ENCODE measurements at places on chromosomes 16 and 17.

- DNase-seq, result no peak
Observed at GRCh38 chr16:58026139-58026704, 668 bp downstream of the MMP15 start.

GRCh38 chr17:79947351-79948031 lies 88.2 kb downstream of the TBC1D16 start:
- no peak for DNase-seq

DNA sequence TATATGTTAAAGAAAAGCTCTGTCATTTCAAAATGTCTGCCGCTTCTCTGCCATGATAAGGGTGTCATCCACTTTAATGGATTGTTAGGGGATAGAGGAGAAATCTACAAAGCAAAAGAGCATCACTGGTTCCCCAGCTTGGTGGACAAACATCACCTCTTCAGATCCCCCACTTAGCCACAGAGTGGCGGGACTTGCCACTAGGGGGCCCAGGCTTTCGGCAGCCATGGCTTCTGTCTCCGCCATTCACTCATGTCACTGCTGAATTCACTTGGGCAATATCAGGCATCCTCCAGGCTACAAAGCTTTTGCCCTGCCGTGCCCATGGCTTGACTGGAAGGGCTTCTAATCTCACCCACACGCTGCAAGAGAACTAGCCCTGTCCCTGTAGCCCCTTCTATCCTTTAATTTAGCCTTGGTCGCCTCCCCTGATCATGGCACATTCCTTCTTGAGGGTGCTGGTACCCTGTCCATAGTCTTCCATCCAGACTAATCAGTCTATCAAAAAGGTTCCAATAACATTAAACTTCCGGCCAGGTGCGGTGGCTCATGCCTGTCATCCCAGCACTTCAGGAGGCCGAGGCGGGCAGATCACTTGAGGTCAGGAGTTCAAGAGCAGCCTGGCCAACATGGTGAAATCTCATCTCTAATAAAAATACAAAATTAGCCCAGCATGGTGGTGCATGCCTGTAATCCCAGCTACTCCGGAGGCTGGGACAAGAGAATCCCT lies 34.7 kb downstream of the SBK1 start:
- DNase-seq, result peak; percentile 43

DNA sequence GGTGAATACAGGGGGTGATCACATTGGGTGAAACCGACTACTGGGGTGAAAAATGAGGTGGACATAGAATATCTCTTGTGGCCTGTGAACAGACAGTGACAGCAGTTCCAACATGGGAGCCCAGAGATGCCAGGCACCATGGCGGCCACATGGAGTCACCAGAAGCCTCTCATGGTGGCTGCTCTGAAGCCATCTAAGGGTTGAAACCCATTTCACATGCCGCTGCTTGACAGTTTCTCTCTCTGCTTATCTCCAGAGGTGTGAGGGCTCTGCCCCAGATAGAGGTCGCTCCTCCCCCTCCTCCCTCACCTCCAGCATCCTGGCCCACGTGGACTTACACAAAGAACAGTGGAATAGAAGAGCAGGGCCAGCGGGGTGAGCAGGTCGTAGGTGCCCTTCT lies 37.9 kb upstream of the PIK3R6 start:
- no peak for DNase-seq

GRCh38 chr17:39360537-39360936 lies 40.9 kb downstream of the FBXL20 start:
- DNase-seq, result no peak

DNA sequence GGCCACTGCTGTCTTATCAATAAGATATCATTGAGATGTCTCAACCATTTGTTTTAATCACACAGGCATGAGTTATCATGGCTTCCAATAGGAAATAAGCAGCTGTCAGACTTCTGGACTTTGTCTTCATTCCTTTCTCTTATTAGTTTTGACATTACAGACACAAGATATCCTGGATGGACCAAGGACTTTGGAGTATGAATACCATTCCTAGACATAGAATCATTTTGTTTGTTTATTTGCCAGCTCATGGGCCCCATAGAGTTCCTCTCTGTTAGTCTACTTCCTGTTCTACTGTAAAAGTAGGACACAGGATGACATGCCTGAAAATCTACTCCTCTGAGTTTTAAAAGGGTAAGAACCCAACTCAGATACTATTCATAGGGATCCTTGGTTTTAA lies 77.7 kb upstream of the KCNJ16 start:
- no peak for DNase-seq

- DNase-seq, result no peak
Observed at GRCh38 chr17:71405101-71405500, 715.7 kb upstream of the SOX9 start.

GRCh38 chr16:53892155-53892554 lies 188.2 kb downstream of the FTO start:
- DNase-seq, result peak; percentile 18

GRCh38 chr17:44602390-44602789 lies 45.1 kb downstream of the FZD2 start:
- DNase-seq, result no peak

- no peak for DNase-seq
Observed at GRCh38 chr17:38572669-38573365, 32.9 kb downstream of the SRCIN1 start.

GRCh38 chr17:75764417-75764710 lies 628 bp downstream of the GALK1 start:
- DNase-seq, result no peak

GRCh38 chr16:49844359-49844758 lies 11.6 kb downstream of the ZNF423 start:
- no peak for DNase-seq

GRCh38 chr17:67615011-67615561 lies 102.7 kb upstream of the NOL11 start:
- no peak for DNase-seq

- peak; percentile 37 for DNase-seq
Observed at GRCh38 chr17:59427425-59427921, 96.0 kb downstream of the YPEL2 start.

DNA sequence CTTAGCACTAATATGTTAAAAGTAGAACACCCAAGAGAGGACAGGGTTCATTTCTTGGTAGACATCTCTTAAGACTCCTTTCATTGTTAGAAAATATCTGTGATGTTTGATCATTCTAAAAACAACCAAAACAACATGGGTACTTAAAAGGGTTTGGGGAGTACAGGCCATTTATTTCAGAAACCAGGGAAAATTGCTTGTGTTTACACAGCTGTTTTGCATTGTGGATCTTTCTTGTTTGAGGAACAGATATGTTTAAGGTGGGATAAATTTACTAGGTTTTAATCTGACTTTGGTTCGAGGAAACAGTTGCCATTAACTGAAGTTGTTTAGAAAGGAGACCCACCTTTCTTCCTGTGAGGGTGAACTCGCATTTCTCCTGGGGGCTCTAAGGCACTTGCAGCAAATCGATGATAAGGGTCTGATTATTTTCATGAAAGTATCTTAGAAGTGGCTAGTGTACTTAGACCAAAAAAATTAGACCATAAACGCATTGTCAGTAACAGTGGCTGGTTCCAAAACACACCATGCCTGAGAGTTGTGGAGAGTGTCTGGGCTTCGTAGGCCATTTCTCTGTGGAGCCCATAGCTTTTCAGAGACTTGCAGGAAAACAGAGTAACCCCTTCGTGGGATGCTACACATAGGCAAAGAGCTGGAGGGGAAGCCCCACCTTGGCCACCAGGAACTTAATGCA lies 17.6 kb downstream of the CLUAP1 start:
- DNase-seq, result no peak

DNA sequence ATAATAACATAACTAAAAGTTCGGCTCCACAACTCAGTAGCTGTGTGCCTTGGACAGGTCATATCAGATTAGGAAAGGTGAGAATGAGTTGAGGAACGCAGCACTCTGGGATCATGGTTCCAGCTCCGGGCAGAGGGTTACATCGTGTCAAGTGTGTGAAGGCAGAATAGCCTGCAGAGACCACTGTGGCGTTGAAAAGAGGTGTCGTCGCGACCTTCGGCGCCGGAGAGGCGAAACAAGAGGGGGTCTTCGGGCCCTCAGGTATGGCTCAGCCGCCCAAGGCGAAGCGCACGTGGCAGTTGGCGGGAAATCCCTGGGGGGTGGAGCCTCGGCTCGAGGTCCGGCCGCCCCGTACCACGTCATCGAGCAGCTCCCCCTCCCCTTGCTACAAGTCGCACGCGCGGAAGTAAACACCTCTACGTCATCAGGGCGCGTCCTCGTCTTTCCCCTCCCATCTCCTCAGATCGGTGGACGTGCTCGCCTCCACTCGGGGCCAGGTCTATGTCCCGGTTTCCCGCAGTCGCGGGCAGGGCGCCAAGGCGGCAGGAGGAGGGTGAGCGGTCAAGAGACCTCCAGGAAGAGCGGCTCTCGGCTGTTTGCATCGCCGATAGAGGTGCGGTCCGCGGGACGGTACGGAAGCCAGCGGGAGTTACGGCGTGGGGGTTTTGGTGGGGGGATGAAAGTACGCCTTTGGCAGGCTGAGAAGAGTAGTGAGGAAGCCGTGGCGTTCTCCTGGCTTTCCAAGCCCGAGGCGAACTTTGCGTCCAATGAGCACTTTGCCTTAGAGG lies at the start of gene DHX40:
Gene DHX40 (plus strand): TSS at position 440 of the 788 bp plus-strand sequence. CDS start 62 bp downstream, at position 502.
- DNase-seq, result peak; percentile 95

GRCh38 chr16:20889625-20890275 lies 10.4 kb downstream of the DCUN1D3 start:
- DNase-seq, result no peak

DNA sequence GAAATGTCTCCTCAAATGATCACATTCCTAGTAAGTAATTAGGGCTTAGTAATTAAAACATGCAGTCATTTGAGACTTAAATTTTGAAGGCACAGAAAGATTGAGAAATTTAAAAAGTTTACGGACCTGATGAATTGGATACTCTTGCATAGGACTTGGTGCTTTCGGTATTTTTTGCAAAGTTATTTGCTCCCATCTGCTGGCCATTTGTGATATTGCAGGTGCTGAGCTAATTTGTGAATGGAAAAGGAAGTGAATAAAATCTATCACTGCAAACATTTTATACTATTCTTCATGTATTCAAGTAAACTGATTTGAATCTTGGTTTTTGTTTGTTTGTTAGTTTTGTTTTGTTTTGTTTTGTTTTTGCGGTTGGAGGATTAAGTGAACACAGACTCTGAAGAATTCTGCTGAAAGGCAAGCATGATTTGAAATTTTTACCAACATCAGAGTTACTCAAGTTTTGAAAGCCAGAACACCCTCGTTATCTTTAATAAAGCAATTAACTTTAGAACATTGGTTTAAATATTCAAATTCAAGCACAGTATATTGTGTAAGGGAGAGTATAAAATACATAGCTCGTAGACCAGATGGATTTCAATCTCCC lies 689.5 kb upstream of the RBFOX1 start:
- DNase-seq, result peak; percentile 10

- no peak for DNase-seq
Observed at GRCh38 chr16:19008245-19009169, 24.8 kb downstream of the TMC7 start.

DNA sequence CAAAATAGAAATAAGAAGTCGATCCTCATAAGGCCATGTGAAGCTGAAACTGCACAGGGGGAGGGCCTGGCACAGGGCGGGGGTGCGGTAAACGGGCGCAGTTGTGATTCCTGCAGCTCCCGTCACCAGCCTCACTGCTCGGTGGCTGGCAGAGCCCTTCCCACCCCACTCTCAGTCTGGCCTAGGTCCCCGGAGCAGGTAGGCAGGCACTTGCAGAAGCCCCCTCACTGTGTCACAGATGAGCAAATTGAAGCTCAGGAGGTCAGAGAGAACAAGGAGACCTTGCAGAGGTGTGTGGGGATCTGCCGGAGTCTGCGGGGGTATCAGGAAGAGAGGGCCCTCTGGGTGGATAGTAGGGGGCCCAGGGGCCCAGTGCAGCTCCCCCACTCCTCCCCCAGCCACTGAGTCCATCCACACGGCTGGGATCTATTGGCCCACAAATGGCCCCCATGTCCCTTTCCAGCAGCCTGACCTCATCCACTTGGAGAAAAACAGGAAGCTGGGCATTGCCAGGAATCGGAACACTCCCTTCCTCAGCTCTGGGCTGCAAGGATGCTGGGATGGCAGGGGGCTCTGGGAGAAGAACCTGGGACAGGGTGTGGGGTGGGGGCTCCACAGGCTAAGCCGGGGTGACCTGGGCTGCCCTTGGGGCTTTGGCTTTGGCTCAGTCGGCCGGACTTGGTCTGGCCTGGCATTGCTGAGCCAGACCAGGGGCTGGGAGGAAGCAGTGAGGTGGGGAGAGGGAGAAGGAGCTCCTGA lies 21.4 kb upstream of the MAP3K14 start:
- DNase-seq, result no peak

GRCh38 chr17:27565874-27566670 lies 64.9 kb upstream of the LGALS9 start:
- peak; percentile 49 for DNase-seq

- no peak for DNase-seq
Observed at GRCh38 chr16:68397710-68398201, 50.6 kb downstream of the SMPD3 start.
